ENCODE measurements at places on chromosomes 2 and 18.

DNA sequence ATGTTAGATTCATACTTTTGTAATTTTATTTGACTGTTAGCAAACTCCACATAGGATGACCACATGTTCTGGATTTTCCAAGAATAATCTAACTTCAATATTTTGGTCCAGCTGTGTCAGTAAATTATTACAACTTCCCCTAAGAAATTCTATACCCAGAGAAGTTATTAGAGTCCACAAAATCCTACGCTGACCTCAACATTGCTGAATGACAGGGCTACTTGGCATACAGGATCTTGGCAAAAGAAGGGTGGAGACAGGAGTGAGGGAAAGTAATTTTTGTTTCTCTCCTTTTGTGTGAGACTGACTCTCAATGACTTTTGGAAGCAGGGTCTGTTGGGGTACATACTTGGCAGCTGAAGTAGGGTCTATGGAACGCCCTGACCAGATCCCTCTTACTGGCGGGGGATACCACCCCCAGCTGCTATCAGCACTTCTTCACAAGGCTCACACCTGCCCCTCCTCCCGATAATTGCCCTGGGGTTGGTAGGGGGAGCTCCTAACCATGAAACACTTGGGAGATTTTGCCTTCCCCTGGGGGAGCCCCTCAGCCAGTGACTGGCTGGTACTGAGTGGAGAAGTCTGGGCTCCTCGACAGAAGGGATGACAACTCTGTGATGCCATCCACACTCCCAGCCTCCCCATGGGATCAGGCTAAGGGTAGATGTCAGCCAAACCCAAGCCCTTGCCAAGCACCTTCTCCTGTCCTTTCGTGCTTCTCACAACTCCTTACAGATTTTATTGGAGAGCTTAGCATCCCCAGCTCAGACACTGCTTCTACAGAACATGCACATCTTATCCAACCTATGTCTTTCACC is 110.6 kb upstream of the FHL2 start:
- DNase-seq: no peak

GRCh38 chr2:79191081-79191480 is 31.5 kb upstream of the REG3A start:
- DNase-seq: no peak

GRCh38 chr2:17517481-17518211 is 594 bp downstream of the RAD51AP2 start:
- peak; percentile 43 for DNase-seq

DNA sequence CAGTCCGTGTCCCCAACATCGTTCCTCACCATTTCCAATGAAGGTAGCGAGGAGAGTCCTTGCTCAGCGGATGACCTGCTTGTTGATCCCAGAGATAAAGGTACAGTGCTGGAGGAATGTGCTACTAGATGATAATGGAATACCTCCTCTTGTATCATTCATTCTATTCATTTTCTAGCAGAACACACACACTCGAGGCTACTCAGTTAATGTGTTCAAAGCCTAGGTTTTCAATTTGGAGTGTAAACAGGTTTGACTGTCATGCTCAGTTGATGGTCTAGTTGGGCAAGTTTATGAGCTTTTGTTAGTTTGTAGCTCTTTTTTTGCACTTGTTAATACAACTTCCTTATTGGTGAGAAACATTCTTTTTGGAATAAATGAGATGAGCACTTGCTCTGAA is 114.2 kb downstream of the ICA1L start:
- DNase-seq: no peak

GRCh38 chr2:170971071-170971470 is 42.0 kb downstream of the GORASP2 start:
- no peak for DNase-seq

- DNase-seq: no peak
Observed at GRCh38 chr2:42071791-42072190, 24.0 kb downstream of the PKDCC start.

DNA sequence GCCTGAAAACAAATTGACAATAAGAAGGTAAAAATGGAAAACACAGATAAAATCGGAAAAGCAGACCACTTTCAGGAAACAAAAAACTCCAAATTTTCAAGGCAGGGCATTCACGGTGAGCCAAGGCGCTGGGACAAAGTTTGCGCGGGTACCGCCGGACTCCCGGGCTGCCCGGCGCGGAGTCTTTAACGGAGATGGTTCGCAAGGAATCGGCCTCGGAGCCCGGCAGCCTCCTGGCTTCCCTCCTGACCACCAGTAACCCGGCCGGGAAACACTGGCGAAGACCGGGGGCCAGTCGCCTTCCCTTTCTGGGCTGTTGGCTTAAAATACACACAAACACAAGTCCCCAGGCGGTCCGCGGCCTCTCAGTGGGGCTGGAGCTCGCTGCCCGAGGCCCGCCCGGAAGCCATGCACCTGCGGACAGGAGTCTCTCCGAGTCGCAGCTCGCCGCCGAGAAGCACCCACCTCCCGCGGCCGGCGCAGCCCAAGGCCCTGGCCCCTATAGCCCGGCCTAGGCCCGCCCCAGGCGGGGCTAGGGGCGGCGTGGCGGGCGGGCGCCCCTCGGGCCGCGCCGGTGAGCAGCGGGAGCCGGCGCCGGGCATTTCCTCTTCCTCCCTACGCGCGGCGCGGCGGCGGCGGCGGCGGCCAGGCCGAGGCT is 622 bp upstream of the KCMF1 start:
- peak; percentile 66 for DNase-seq

DNA sequence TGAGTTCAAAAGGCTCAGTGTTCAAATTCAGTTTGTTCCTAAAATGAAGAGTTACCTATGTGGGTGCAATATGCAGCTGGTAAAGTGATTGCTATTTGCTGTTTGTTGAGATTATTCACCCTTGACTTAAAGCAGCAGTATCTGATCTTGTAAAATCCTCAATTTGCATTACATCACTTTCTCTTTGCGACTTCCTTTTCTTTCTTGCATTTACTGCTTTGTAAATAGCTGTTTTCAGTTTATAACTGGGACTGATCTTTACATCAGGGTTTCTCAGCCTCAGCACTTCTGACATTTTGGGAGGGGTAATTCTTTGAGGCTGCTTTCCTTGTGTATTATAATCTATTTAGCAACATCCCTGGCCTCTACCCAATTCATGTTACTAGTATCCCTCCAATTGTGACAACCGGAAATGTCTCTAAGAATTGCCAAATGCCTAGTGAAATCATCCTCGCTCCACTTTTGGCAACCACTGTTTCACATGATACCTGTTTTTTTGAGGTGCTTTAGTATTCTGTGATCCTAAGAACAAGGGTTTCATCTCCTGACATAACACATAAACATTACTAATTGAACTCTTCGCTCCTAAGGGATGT is 12.1 kb upstream of the ERCC3 start:
- no peak for DNase-seq

GRCh38 chr18:51361130-51361860 is 163.8 kb upstream of the MEX3C start:
- DNase-seq: no peak

DNA sequence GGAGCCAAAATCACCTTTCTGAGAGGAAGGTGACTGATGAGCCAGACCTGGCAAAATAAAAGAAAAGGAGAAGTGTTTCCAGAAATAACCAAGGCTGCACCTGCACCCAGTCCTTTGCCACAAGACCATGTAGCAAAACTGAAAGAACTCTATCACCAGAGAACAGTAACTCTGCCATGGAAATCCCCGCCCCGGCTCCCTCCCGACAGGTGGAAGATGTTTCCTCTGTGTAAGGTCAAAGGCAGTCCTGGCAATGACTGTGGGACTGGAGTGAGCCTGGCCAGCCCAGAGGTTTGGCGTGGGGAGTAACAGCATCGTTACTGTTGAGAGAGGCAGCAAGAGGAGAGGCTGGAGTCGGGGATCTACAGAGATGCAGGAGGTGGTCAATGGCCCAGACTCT is 42.3 kb downstream of the SPRED2 start:
- no peak for DNase-seq

DNA sequence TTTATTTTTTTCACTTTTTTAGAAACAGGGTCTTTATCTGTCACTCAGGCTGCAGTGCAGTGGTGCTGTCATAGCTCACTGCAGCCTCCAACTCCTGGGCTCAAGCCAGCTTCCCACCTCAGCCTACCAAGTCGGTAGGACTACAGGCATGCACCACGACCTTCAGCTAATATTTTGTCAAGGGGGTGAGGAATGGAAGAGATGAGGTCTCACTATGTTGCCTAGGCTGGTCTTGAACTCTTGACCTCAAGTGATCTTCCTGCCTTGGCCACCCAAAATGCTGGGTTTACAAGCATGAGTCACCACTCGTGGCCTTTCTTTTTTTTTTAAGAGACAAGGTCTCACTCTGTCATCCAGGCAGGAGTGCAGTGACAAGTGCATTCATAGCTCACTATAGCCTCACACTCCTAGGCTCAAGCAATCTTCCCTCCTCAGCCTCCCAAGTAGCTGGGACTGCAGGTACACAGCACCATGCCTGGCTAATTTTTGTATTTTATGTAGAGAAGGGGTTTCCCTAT is 13.4 kb downstream of the PPP1R7 start:
- no peak for DNase-seq

GRCh38 chr2:203936949-203937348 is 386 bp downstream of the ICOS start:
- DNase-seq: no peak

GRCh38 chr18:45913276-45913675 is 53.9 kb downstream of the EPG5 start:
- no peak for DNase-seq

DNA sequence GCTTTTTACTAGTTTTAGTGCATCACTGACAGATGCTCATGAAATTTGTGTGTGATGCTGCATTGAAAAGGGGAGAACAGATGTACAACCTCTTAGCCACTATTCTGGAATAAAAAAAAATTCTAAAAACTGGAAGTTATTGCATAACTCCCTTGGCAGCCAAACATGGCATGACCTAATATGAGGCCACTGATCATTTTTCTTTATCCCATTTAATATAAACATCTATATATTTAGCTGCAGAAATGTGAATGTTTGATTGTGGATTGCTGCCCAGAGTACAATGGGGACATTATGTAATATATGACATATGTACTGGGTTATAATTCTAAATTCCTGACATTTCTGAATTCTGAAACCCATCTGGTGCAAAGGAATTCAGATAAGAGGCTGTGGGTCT is 86.5 kb downstream of the CDCA7 start:
- DNase-seq: no peak

DNA sequence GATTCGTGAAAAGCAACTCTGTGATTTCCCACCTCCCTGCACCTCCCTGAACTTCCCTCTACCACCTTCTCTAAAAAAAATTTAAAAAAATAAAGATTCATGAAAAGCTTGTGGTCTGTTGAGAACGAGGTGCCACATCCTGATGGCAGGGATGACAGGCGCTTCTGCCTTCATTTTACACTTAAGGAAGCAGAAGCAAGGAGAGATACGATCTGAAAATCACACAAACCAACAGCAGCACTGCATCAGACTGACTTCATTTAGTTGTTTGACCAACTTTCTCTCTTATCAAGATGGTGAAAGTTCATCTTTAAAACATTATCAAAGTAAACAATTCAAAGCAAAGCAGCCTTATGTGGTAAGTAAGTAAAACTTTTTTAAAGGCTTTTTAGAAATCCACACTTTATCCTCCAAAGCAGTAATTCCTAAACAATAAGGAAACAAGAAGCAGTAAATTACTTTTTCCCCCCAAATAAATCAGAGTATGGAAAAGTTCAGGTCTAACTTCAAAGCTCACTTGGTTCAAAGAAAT is 15.5 kb downstream of the WDFY1 start:
- no peak for DNase-seq

GRCh38 chr2:221691571-221691970 is 119.5 kb upstream of the EPHA4 start:
- no peak for DNase-seq

GRCh38 chr2:38484957-38485356 is 107.9 kb upstream of the ATL2 start:
- DNase-seq: no peak

DNA sequence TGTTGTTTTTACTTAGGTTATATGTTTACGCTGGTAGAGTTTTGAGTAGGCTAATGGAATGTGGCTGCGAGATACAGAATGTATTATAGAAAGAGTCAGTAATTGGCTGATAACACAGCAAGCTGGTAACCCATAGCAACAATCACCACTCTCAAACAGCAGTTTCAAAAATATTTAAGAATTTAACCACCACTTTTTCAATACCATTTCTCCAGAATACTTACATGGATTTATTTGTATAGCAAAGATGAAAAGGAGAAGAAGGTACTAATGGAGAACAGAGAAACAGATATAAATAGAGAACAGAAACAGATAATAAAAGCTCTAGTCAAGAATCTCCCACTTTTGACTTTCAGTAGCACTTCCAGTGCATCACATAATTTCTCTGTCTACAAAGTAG is 188.3 kb upstream of the SLC39A10 start:
- no peak for DNase-seq

DNA sequence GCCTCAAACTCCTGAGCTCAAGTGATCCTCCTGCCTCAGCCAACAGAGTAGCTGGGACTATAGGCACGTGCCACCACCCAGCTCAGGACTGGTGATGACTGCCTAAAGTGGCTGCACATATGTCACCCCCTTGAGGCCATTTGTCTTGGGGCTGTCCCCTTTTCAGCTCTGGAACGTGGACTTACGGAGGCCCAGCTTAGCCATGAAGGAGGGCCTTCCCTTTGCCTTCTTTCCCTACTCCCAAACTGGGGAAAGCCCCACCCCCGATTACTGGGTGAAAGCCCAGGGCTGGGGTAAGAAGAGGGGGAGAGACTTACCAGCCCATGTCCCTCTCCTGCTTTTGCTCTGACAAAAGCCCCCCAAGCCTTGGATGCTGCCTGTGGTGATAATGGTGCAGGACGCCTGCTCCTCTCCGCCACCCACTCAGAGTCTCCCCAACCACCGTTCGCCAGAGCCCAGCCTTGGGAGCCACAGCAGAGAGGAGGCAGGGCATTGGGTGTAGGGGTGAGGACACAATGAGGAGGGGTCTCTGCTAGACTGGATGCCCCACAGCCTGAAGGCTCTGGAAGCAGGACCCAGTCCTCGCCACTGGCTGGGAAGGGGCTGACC is 2.5 kb upstream of the DUSP2 start:
- DNase-seq: no peak

- DNase-seq: no peak
Observed at GRCh38 chr2:222943820-222944219, 83.0 kb downstream of the ACSL3 start.

- no peak for DNase-seq
Observed at GRCh38 chr2:11530864-11531465, 2.9 kb upstream of the GREB1 start.

DNA sequence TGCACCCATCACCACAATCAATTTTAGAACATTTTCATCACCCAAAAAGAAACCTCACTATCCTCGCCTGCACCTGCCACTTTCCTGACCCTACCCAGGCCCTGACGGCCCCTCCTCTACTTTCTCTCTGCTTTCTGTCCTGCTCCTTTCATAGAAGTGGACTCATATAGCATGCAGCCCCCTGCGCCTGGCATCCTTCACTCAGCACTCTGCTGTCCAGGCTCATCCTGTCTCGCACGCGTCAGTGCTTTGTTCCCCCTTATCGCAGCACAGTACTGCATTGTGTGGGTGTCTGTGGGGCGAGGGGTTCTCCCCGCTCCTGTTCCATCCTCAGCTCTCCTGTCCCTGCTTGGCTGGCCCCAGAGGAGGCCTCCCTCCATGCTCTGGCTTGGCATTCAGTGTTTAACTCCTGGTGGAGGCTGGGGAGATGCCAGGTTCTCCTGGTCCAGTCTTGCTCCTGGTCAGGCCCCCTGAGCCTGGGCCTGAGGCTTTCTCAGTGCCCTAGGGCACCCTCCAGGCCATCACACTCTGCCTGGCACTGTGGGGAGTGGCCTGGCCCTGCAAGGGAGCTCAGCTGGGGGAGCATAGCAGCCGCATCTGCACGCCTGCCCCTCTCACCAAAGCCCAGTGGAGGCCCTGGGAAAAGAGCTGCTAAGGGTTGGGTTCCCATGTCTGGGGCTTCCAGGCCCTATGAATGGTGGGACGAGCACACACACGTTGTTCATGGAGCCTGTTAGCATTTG is 6.6 kb upstream of the TUBB6 start:
- no peak for DNase-seq

All from SW480 (cell line).